ENCODE measurements at places on chromosomes 1 and 21.

DNA sequence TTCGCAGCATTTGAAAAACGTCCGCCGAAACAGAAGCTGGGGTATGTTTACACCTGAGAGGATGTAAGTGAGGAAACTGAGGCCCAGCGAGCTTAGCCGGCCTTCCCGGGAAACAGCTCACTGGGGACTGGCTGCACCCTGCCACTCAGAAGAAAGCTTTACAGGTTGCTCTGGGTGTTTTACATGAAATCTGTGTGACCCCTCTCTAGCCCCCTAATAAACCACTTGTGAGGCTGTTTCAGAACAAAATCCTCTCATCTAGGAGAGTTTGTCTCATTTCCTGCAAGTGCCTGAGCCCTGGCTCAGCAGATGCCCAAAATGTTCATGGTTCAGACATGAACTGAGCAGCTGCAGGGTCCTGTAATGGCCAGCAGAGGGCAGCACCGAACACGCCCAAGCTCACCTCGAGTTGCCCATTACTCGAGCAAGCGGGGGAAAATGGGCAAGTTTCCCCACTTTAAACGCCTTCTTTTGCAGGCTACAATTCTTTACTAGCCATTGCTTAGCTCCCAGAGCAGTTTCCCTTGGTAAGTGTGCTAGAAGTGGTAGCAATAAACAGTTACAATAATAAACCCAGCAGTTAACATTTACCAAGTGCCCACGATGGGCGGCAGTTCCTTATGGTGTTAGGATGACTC, 76.4 kb downstream of the FHAD1 start:
- DNase-seq = peak; percentile 30

DNA sequence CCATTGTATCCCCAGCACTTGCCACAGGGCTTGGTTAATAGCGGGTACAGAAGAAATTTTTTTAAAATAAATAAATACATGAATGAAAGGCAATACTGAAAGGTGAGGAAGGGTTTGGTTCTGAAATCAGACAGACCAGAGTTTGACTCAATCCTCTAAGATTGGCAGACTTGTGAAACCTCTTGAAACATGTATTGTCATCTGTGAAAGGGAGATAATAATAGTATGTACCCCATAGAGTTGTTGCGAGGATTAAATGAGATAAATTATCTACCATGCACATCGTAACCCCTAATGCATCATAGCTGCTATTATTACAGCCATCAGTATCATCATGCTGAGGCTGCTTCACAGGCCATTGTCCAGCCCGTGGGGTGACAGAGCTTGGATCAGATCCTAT, 41.4 kb downstream of the S1PR1 start:
- DNase-seq = no peak

GRCh38 chr21:34933609-34934335, 115.3 kb downstream of the RUNX1 start:
- no peak for DNase-seq

DNA sequence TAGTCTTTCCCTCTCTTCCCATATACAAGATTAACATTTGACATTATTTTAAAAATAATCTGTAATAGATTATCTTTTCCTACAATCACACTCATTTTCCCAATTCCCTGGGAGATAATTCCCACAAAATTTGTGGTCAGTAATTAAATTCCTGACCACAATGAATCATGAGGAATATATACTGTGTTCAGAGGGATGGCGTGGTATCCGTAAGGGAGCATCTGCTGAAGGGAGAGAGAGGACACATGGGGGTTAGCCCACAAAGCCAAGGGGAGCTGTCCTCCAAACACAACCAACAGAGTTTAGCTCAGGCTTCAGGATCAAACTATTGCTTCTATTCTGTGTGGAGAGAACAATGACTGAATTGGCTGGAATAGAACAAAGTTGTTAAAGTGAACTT, 57.1 kb upstream of the PPP2R5A start:
- DNase-seq = no peak

- no peak for DNase-seq
Observed at GRCh38 chr1:111734856-111735255, 4.3 kb downstream of the INKA2 start.

DNA sequence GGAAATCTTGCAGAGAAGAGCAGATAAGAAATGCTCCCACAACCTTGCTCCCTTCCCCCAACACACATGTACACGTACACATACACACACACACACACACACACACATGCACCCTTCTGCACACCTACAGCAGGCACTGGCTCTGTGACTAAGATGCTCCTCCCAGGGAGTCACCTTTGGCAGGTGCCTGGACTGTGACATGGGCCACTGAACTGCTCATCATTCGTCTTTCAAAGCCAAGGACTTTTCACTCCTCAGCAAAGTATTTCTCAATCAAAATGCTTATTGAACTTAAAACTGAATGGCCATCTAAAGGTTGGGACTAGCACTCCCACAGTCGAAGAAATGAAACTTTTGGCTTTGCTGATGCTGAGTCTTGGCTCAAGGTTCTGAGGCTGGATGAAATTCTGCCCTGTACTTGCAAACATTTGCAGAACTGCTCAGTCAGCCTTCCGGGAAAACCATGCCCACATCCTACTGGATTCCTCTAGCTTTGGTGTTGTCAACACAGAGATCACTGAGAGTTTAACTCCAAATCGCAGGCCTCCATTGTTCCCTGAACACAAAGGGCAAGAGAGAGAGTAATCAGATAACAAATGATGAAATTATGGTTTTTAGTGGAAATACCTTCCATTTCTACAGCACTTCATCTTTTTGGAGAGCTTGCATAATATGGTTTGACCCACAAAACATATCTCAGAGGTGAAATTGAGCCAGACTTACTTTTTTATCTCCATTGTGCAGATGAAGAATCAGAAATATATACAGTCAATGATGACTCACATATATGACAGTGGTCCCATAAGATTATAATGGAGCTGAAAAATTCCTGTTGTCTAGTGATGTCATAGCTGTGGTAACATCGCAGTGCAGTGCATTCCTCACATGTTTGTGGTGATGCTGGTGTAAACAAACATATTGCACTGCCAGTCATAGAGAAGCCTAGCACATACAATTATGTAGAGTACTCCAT, 72.4 kb upstream of the BCAR3 start:
- DNase-seq = no peak

GRCh38 chr1:244496186-244496585, 35.1 kb downstream of the CATSPERE start:
- DNase-seq = no peak

DNA sequence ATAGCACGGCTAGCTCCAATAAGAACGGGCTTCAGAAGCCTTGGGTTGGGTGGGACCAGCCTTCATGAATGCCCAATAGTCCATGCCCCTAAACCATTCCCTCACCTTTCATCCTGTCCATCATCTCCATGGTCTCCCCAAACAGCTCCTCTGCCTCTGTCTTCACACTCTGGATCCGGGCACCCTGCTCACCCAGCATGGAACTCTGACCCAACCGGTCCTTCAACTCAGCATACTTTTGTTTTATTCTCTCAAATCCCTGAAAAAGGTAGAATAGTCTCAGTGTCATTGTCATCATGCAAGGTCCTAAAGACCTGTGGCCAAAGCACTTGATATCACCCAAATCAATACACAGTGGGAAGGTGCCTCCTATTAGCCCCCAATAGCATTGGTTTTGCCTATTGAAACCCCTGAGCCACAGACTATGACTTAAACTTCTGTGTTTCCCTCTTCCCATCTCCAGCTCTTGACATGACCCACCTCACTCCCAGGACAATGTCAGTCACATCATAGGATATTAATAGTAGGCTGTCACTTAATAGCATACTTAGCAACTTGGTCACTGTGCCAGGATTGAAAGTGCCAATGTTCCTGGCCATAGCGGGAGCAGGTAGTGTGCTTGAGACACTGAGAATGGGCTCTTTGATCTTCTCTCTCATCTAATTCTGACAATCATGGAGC, 33.0 kb downstream of the CAMK1G start:
- no peak for DNase-seq

GRCh38 chr1:8303141-8303540, 14.8 kb upstream of the SLC45A1 start:
- DNase-seq = no peak

- no peak for DNase-seq
Observed at GRCh38 chr1:111085676-111086075, 54.2 kb downstream of the DRAM2 start.

DNA sequence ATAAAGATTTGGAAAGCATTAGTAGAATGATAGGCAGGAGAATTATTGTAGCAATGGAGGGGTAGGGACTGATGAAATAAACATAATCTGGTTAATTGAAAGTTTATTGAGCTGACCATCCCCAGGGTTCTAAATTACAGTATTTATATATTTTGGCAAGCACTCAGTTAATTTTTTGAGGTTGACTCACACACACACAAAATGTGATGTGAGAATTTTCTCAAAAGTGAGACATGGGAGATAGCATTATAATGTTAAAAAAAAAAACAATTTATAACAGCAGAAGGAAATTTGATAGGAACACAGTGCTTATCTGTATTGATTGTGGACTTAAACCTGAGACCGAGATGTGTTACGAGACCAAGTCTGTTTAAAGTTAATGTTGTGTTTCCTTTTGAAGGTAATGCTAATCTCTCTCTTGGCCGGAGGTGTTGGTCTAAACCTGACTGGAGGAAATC, 24.6 kb downstream of the TRIM45 start:
- DNase-seq = no peak

DNA sequence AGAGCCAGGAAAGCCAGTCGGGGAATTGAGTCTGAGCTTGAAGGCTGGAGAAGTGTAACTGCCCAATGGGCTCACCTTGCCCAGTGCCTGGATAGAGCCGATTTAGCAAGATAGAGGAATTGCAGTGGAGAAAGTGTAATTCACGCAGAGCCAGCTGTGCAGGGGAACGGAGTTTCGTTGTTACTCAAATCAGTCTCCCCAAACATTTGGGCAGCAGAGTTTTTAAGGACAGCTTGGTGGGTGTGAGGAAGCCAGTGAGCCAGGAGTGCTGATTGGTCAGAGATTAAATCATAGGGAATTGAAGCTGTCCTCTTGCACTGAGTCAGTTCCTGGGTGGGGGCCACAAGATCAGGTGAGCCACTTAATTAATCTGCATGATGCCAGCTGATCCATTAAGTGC, 28.4 kb upstream of the NLRP3 start:
- DNase-seq = no peak

GRCh38 chr1:170010443-170010842, 64.1 kb downstream of the KIFAP3 start:
- DNase-seq = no peak

- peak; percentile 67 for DNase-seq
Observed at GRCh38 chr1:22806584-22806983, 95.9 kb downstream of the EPHB2 start.

DNA sequence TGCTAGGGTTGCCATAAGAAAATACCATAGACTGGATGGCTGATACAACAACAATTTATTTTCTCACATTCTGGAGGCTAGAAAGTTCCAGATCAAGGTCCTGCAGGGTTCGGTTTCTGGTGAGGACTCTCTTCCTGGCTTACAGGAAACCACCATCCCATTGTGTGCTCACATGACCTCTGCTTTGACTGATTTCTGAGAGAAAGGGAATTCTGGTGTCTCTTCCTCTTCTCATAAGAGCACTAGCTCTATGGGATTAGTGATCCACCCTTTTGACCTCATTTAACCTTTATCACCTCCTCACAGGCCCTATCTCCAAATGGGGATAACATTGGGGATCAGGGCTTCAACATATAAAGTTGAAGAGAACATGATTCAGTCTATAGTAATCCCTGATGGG, 47.5 kb downstream of the MRPL39 start:
- no peak for DNase-seq

- DNase-seq = no peak
Observed at GRCh38 chr1:93554883-93555872, 107.3 kb downstream of the FNBP1L start.

GRCh38 chr1:172321451-172321850, 99.0 kb upstream of the C1orf105 start:
- no peak for DNase-seq

DNA sequence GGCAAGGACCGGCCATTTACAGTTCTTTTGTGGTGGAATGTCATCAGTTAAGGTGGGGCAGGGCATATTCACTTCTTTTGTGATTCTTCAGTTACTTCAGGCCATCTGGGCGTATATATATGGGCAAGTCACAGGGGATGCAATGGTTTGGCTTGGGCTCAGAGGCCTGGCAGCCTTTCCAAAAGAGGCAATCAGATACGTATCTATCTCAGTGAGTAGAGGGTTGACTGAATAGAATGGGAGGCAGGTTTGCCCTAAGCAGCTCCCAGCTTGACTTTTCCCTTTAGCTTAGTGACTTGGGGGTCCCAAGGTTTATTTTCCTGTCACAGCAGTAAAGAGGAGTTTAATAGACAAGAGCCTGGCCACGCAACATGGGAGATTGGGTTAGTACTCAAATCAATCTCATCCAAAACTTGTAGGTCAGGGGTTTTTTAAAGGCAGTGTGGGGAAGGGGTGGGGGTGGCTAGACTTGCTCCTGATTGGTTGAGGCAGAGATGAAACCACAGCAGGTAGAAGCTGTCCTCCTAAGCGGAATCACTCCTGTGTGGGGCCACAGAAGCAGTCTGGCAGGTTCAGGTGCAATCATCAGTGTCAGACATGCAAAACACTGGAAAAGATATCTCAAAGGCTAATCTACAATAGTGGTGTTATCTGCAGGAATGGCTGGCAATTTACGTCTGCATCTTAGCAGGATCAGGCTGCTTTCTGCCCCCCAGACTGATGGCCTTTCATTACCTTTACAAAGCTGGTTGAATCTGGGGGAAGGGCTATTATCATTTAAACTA, 112.9 kb downstream of the TLR5 start:
- no peak for DNase-seq

- DNase-seq = no peak
Observed at GRCh38 chr1:234901491-234902049, 227.1 kb downstream of the TOMM20 start.

All from caudate nucleus (tissue), 63 donors.